D721Med (cell line): ENCODE measurements at places on chromosomes 11 and 22.

DNA sequence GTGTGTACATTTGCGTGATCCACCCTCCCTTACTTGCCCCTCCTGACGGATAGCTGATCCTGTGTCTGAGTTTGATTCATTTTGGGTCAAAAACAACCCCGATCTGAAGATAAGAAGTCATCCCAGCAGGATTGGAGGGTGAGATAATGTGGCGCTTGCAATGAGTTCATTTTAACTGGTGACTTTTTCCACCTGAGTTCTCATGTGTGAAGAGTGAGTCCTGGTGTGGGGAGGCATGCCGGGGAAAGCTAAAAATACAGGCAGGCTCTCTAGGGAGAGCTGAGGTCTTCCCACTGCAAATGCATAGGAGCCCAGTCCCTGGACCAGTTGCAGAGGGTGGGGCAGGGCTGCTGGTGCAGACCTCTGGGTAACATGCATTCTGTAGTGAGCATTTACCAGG lies 35.7 kb upstream of the ELF5 start:
- DNase-seq, result no peak

GRCh38 chr11:12026331-12027211 lies 18.1 kb upstream of the DKK3 start:
- DNase-seq, result no peak

DNA sequence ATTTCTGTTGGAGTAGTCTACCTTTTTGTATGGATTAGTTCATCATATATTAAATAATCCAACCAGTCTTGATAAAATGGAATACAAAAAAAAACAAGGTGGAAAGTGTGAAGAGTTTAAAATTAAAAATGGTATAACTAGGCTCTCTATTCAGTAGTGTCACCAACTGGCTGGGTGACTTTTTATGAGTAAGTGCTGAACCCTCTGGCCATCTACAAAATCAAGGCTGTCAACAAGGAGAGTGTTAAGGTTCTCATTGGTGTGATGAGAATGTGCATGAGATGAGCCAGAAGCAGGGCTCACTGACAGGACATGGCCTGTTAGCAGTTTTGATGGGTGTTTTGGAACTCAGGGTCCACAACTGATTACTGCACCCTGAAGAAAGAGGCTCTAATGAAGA lies 343.2 kb downstream of the AASDHPPT start:
- no peak for DNase-seq

DNA sequence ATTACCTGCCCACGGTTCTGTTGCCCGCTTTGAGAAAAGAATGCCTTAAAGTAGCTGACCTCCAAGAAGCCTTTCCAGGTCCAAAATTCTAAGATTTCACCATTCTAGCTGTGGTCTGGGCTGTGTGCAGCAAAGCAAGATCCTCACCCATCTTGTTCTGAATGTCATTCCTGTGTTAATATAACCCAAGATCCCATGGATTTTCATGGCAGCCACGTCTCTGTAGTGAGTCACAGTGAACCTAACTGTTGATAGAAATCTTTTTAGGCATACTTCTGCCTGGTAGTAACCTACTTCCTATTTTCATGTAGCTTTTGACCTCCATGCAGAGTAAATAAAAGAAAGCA lies 210.0 kb downstream of the NAV2 start:
- no peak for DNase-seq

DNA sequence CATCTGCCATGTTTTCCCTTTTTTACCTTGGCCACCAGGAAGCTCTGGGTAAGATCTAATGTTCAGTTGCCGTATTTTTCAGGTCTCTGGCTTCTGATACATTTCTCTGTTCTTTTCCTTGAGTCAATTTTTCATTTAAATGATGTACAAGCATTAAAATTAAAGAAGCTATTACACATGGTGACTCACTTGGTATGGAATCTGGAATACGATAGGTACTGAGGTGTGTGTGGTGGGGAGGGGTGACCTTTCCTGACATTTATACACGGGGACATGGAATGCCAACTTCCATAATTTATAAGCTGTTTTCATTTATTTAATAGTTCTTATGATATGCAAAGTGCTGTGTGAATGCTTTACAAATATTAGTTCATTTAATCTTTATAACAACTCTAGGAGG lies 47.8 kb upstream of the ALX4 start:
- DNase-seq, result no peak

DNA sequence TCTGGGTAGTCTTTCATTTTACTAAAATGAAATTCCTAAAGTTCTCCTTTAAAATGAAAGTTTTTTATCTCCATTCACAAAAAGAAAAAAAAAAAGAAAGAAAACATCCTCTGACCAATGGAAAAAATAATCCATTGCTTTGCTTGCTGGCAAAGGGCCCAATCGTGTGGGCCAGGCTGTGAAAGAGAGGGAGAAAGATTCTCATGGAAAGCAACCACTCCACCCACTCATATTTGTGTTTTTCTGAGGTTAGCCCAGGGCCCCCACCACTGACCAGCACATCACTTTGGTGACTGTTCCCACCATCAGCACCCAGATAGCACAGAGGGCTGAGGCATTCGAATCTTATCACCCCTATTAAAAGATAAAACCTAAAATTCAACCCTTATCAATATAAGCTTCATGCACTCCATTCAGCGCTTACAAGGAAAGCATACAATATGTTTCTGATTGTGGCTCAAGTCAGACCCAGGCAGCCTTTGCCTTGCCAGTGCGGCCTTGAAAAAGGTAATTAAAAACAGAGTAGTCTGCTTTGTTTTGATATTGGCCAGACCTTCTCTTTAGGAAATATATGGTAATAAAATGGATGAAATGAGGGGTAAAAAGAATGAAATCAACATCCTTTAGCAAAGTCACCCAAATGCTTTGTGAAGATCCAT lies 192.8 kb downstream of the ETS1 start:
- DNase-seq, result no peak

- DNase-seq, result no peak
These were observed 51.6 kb downstream of the UBASH3B start for GRCh38 chr11:122707111-122707510.

GRCh38 chr11:121406291-121406690 lies 45.8 kb upstream of the SORL1 start:
- no peak for DNase-seq

DNA sequence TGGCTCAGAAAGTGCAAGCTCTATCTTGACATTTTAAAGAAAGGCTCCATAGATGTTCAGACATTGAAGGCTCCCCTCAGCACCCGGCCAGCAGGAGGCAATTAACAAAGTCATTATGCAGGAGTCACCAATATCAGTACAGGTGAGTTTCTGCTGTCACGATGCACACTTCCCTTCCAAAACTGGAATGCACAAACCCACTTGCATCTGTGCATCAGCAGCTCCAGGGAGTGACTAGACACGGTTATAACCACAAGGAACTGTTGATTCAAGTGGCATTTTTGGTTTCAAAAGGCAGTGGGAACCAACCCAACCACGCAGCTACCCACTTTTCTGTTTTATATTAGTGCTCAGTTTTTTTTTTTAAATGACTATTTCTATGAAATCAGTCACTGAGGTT lies 293.9 kb upstream of the NARS2 start:
- DNase-seq, result no peak

GRCh38 chr11:721741-722345 lies 15.8 kb downstream of the EPS8L2 start:
- DNase-seq, result no peak

- DNase-seq, result no peak
These were observed 328.2 kb downstream of the FAM181B start for GRCh38 chr11:82405421-82405820.

DNA sequence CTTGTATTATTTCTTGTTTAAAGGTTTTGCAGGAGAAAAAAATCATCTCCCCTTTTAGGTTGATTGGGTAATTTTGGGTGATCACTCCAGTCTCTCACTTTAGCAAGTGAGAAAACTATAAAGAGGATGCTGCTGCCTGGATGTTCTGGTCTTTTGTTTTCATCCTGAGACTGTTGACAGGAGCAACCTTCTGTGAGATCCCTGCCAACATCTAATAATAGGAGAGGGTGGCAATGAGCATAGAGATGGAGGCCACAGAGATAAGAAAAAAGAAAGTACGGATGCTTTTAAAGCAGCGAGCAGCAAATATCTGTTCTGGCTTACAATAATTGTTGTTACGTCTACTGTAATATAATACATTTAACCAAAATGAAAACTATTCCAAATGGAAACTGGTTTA lies 293.6 kb upstream of the MTNR1B start:
- DNase-seq, result no peak

DNA sequence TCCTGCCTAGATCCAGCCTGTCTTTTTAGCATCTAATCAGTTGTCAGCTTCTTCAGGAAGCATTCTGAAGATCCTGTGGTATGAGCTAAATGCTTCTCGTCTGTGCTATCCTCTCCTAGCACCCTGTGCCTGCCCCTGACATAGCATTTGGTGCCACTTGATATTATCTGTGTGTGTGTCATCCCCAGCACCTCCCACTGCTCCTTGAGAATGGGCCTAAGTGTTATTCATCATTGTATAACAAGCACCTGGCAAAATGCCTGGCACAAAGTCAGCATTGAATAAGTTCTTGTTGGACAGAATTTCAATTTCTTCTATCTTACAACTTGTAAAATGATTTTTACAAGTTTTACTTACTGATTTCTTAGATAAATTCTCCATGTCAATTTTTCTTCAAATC lies 28.1 kb upstream of the OLFML1 start:
- no peak for DNase-seq

DNA sequence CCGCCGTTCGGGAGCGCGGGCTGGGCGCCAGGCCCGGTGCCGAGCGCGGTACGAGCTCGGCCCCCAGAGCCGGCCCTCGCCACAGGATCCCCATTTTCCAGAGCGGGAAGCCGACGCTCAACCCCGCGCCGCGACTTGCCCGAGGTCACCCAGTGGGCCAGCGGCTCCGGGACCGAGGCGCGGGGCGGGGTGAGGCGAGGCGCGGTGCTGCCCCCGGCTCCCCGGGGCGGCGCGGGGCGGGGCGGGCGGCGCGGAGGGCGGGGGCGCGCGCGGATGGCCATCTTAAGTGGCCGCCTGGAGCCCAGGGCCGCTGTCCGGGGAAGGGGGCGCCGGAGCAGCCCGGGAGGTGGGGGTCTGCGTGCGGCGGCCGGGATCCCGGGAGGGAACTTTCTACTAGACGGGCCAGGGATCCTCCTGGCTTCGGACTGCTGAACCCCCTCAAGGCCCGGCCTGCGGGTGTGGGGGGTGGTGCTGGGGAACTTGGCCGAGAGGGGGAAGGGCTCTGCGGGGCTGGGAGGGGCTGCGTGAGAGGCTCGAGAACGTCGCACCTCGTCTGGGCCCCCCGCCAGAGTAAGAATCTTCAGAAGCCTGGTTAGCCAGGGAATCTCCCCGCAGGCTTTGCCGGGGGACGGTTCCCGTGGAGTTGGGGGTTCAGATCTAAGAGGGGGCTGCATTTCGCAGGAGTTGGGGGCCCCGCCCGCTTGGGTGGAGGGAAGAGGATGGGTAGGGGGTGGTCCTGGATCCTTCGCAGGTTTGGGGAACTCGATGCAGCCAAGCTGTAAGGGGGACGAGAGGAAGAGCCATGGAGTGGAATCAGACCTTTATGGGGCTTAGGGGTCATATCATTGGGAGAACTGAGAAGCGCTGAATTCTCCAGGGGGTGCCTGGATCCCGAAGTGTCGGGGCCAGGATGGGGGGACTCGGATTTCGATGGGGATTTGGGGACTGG lies 678 bp upstream of the INPPL1 start:
- no peak for DNase-seq

GRCh38 chr22:28911304-28911690 lies 27.9 kb downstream of the ZNRF3 start:
- DNase-seq, result no peak

GRCh38 chr22:26887456-26887855 lies 230.1 kb downstream of the MIAT start:
- DNase-seq, result no peak

GRCh38 chr11:103534191-103534590 lies 425.0 kb downstream of the DYNC2H1 start:
- DNase-seq, result no peak

DNA sequence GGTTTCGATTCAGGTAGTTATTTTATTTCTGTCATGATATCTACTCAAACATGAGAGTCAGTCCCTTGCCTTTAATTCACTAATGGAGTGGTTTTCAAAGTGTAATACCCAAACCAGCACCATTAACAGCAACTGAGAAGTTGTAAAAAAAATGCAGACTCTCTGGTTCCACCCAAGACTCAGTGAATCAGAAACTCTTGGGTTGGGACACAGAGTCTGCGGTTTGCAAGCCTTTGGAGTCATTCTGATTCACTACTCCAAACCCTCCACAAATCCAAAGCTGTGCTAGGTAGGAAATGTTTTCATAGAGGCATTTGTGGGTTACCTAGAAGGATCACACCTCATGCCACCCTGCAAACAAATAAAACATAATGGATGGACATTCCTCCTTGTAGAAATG lies 340.1 kb downstream of the NTM start:
- DNase-seq, result no peak

DNA sequence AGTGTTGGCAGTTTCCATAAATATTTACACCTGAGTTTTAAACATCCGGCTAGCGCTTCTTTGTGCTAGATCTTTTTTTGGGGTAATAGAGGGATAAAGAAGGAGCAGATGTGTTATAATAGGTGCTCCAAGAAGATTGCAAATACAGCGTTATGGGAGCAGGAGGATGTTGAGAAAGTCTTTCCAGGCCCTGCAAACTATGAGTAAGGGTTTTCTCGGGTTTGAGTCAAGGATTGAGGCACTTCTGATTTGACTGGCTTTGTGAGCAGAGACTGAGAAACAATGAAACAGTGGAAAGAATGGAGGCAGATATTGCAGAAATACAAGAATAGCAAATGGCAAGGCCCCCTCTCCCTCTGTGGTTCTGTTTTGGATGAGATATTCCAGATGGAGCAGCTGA lies 155.0 kb upstream of the TIMP3 start:
- DNase-seq, result no peak

DNA sequence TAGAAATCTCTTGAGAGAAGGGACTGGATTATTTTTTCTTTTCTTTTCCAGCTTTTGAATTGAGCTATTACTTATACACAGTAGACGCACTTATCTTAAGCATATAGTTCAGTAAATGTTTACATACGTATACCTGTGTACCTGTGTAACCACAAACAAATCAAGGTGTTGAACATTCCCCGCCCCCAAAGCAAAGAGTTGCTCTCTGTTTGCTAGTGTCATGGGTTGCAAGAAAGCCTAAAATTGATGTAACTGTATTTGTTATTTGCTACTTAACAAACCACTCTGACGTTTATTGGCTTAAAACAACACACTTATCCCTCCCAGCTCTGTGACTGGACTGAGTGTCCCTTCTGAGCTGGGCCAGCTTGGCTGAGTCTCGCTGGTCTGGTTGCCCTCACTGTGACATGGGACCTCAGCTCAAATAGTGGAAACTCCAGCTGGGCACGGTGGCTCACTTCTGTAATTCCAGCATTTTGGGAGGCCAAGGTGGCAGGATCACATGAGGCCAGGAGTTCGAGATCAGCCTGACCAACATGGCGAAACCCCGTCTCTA lies 25.4 kb upstream of the CABP2 start:
- no peak for DNase-seq

DNA sequence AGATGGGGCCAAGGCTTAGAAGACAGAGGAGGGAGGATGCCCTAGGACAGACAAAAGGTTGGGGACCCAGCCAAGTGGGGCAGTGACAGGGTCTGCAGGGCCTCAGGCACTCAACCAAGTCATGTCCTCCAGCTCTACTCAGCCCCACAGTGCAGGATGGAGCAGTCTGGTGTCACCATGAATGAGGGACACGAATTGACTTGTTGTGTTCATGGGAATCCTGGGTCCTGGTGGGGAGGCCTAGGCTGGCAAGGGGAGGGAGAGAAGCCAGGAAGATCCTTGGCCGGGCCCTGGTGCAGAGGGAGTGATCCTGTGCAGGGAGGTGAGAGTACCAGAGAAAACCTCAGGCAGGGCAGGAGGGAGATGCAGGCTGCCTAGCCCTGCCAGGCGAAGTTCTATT lies 12.0 kb downstream of the P2RY6 start:
- DNase-seq, result no peak
